DND-41 (cell line): ENCODE measurements at places on chromosomes 2 and 18.

GRCh38 chr2:43005975-43006833 is 213.8 kb upstream of the HAAO start:
- peak overlapping the region; percentile 14; the same call in 1 of the 2 replicates for H3K27ac ChIP-seq
- no peak overlapping the region for H3K4me3 ChIP-seq
- H3K36me3 ChIP-seq: no peaks in the 10 kb centered on the region

DNA sequence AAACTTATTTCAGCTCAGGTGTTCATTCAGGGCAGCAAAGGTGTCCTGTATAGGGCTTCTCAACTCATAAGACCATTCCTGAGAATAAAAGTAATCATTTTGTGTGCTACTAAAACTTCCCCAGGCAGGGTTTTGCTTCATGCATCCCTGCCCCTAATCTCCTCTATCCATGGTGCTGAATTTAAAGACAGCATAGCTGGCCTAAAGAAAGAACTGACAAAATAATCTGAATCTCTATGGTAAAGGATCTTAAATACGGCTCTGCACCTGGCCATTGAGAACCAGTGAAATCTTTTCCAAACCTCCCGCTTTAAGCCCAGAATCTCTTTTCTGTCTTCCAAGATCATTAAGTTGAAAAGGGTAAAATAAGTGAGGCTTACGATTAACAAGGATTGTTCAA is 292.1 kb upstream of the KLHL29 start:
- H3K36me3 ChIP-seq: no peaks in the 10 kb centered on the region
- no peak for DNase-seq
- H3K4me1 ChIP-seq: no peaks in the 10 kb centered on the region
- no peak overlapping the region for H3K4me3 ChIP-seq
- no peak overlapping the region for H3K27ac ChIP-seq
- H3K27me3 ChIP-seq: no peaks in the 10 kb centered on the region

- no peaks in the 10 kb centered on the region for H3K4me1 ChIP-seq
- H3K27me3 ChIP-seq: no peaks in the 10 kb centered on the region
- no peak overlapping the region for H3K27ac ChIP-seq
- no peak for DNase-seq
- H3K4me3 ChIP-seq: no peak overlapping the region
These were observed 318.0 kb downstream of the CELF4 start for GRCh38 chr18:37247497-37248161.

- no peak overlapping the region for H3K4me3 ChIP-seq
- no peak for DNase-seq
- no peaks in the 10 kb centered on the region for H3K27me3 ChIP-seq
These were observed 128.4 kb downstream of the IRS1 start for GRCh38 chr2:226671141-226671676.

GRCh38 chr18:79483971-79484491 is 88.3 kb downstream of the NFATC1 start:
- no peak overlapping the region for H3K4me3 ChIP-seq
- no peaks in the 10 kb centered on the region for H3K27me3 ChIP-seq
- H3K36me3 ChIP-seq: peaks cover 11% of the 10 kb centered on the region
- no peak overlapping the region for H3K27ac ChIP-seq

DNA sequence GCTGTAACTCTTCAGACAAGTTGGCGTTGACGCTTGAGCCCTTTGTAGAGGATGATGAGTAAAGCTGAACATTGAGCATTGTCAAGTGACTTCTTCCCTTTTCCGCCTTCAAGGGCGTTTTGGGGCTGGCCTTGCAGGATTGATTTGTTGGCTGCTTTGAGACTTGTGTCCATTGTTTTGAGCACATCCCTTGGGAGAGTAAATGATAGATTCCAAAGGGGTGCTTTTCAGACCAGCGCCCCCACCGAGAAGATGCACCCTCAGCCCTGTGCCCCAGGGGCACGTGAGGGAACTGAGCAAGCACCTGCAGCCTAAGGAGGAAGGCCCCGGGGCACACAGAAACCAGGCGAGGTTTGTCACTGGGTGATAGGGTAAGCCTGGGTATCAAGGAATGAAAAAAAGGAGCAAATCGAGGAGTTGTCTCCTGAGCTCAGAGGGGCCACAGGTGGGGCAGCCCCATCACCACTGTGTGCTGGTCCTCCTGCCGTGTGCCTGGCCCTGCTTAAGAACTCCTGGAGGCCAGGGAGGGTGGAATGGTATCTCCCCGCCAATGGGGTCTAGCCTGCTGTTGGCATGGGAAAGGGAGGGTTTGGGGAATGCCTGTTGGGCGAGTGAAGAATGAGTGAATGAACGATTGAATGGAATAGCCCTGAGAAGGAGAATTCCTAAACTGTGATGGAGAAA is 64.0 kb downstream of the RAB31 start:
- H3K27ac ChIP-seq: no peak overlapping the region
- no peak overlapping the region for H3K4me3 ChIP-seq
- no peaks in the 10 kb centered on the region for H3K36me3 ChIP-seq
- no peaks in the 10 kb centered on the region for H3K27me3 ChIP-seq

GRCh38 chr2:238119756-238120462 is 18.6 kb upstream of the KLHL30 start:
- H3K27ac ChIP-seq: no peak overlapping the region
- DNase-seq: no peak
- H3K4me1 ChIP-seq: no peaks in the 10 kb centered on the region
